ENCODE measurements at places on chromosomes 11 and 22.

GRCh38 chr22:48740086-48740730 is 1087.5 kb downstream of the BRD1 start:
- no peak for DNase-seq

DNA sequence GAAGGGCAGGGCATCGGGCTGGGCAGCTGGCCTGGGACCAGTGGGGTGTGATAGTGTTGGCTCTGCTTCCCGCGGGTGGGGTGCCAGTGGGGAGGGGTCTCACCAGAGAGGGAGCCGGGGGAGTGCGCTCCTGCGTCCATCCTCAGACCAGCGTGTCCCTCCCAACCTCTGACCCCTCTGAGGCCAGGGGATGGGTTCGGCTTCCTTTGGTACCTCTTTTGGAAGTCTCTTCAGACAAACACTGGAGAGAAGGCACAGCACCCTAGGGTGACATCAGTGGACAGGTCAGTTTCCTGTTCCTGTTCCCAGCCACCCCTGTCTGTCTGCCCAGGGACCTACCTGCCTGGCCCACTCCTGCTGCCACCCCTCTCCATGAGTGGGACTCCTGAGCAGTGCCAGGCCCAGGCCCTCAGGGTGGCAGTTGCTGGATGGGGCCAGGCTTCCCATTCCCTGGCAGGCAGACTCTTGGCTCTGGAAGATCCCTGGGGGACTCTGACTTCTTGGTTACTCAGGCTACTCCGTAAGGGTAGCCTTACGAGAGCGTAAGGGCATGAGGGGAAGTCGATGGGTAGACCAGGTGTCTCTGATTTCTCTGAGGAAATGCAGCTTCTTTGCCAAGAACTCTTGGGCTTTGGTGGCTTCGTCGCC is 2.6 kb downstream of the TAGLN start:
- no peak for DNase-seq

DNA sequence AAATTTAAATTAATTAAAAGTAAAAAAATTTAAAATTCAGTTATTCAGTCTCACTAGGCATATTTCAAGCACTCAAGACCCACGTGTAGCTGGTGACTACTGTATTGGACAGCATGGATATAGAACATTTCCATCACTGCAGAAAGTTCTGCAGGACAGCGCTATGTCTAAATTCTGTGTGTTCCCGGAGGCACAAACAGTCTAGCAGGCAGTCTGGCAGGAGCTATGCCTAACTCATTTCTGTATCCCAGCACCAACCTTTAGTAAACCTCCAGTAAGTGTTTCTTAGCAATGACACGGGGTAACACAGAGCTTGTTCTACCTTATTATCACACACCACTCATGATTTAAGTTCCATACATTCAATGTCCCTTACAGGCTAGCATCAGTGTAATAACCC is 48.5 kb downstream of the FAM168A start:
- DNase-seq: no peak

DNA sequence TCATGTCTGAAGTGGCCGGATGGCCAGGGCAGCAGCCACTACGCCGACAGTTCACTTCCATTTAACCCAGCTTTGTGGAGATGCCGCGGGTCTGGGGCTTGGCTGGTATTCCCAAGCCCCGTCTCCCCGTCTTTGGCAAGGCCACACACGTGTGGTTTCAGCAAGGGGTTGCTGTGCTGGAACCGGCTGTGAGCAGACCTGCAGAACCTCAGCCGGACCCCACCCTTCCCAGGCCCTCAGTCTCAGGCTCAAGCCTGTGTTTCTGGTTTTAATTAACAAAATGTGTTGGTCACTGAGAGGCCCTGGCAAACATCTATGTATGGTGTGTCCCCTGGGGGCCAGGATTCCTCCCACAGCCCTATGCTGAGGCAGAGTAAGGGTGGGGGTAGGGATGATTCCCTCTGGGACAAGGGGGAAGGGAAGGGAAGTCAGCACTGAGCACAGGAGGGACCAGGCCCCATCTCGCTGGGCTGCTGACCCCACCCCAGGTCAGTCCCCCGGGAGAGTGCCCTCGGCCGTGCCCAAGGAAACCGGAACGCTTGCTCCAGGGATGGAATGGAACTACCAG is 9.3 kb downstream of the OSBPL5 start:
- no peak for DNase-seq

DNA sequence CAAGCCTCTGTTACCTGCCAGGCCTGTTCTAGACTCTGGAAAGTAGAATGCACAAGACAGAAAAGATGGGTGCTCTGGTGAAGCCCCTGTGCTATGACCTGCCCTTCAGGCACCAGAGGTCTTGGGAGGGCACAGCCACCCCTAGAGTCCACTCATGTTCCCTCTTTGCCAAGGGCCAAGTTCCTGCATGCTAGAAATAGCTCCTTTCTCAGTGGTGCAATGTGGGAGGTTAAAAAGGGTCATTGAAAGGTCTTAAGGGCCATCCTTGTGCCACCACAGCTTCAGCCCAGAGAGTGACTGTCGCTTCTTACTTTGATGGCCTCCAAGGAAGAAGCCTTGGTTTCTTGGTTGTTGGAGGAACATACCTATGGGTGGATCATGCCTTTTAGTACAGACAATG is 84.6 kb upstream of the PARVA start:
- no peak for DNase-seq

GRCh38 chr22:27682437-27682836 is 119.1 kb downstream of the MN1 start:
- DNase-seq: no peak

- DNase-seq: no peak
Observed at GRCh38 chr11:117795638-117796455, 1.2 kb downstream of the DSCAML1 start.

DNA sequence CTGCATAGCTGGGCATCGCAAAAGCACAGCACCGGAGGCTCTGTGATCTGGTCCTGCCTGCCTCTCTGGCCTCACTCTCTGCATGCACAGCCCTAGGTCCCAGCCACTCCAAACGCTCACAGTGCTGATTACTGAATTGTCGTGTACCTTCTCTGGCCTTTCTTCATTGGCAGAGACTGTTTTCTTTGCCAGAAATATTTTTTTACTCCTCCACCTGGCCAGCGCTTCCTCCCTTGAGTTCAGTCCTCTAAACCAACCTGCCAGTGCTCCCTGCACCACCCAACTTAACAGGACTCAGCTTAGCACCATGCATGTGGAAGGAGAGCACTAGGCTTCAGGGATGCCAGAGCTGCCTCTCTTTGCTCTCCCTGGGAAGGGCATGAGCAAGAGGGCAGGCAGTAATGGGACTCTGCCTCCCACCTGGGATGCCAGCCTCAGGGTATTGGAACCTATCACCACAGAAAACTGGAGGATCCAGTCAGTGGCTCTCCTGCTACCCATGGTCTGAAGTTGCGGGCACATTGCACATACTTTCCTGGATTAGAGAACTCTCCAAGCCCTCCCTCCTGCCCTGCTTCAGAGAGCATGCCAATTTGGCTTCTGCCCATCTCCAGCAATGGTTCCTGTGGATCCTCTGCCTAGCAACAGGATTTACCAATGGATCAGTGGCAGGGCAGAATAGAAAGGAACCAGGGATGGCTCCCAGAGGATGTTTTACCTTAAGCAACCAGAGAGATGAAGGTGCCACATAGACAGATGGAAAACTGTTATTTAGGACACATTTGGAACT is 37.0 kb upstream of the GNAZ start:
- DNase-seq: no peak

GRCh38 chr11:70314730-70315129 is 44.2 kb downstream of the PPFIA1 start:
- DNase-seq: no peak

DNA sequence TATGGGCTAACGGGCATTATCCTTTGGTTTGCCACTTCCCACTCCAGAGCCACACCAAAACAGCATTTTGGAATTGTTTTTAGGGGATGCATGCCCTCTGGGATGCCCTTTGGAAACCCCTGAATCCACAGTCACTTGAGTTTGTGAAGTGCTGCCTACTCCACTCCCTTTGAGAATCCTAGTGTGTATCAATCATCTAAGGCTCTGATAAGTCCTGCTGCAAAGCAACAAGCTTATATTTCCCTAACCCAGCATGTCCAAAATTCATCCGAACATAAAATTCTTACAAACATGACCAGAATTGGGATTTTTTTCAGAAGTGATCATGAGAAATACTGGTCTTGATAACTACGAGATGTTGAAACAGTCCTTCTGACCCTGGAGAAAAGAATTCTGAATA is 387.9 kb downstream of the MN1 start:
- no peak for DNase-seq

DNA sequence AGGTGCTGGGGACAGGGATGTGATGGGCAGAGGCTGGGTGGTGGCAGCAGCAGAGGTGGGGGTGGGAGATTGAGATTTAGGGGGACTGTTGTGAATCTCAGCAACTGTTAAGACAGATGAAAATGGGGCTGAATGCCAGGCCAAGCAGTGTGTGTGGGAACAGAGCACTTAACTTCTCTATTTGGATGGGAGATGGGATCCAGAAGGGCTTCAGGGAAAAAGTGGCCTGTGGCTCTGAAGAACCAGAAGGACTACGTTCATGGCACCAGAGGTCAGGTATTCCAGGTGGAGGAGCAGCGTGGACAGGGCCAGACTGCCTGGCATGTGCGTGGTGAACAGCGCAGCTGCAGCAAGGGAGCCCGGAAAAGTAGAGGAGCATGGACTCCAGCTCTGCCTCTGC is 82.6 kb upstream of the SYT13 start:
- DNase-seq: no peak

- no peak for DNase-seq
Observed at GRCh38 chr11:74005721-74006517, 3.0 kb downstream of the UCP3 start.

- no peak for DNase-seq
Observed at GRCh38 chr11:35525501-35526175, at the start of gene PAMR1. PAMR1 (minus strand) TSS chr11:35525616; CDS start chr11:35525585, 31 bp downstream.

- DNase-seq: no peak
Observed at GRCh38 chr11:76604626-76605241, 65.8 kb downstream of the LRRC32 start.

DNA sequence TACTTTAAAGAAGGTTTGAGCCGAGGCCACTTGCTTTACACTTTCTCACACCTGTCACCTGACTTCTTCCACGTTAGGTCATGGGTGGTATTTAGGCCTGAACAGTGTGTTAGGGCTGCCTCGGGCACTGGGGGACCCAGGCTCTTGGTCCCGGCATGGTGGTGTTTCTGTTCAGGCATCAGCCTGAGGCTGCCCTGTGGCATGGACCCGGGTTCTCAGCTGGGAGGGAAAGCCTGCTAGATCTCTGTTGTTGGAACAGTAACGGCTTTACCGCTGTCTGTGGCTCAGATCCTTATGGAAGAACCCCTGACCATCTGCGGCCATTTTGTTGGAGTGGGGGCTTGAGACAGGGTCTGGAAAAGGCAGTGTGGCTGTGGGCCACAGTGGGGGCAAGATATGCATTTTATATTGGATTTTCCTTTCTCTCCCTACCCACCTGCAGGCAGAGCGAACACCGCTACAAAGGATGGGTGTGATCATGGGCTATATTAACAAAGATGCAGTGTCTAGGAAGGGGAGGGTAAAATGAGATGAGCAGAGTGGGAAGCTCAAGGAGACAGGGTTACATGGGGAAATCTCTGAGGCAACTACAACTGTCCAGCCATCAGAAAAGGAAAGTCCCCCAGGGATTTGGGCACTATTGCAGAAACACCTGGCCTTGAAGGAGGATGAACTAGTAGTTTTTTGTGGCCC is 1.6 kb upstream of the KCNJ11 start:
- no peak for DNase-seq

DNA sequence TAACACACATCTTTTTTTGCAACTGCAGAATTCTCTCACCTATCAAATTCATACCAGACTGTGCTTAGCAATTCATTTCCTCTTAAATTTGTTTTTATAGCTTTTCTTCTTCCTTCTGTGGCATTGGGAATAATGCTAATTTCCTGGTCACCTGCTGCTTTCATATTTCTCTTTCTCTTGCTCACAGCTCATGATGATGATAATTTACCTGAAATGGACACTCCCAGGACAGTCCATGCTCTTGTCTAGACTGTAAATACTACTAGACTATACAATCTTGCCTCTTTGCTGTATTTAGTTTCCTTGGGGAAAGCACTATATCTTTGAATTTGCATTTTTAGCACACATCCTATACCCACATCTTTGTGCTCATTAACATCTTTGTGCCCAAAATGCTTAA is 15.5 kb downstream of the CASP5 start:
- DNase-seq: no peak

DNA sequence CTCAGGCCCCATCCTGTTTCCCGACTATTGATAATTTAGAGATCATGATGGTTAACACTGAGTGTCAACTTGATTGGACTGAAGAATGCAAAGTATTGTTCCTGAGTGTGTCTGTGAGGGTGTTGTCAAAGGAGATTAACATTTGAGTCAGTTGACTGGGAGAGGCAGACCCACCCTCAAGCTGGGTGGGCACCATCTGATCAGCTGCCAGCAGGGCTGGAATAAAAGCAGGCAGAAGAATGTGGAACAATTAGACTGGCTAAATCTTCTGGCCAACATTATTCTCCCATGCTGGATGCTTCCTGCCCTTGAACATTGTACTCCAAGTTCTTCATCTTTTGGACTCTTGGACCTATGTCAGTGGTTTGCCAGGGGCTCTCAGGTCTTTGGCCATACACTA is 1170.0 kb upstream of the CNTN5 start:
- no peak for DNase-seq

DNA sequence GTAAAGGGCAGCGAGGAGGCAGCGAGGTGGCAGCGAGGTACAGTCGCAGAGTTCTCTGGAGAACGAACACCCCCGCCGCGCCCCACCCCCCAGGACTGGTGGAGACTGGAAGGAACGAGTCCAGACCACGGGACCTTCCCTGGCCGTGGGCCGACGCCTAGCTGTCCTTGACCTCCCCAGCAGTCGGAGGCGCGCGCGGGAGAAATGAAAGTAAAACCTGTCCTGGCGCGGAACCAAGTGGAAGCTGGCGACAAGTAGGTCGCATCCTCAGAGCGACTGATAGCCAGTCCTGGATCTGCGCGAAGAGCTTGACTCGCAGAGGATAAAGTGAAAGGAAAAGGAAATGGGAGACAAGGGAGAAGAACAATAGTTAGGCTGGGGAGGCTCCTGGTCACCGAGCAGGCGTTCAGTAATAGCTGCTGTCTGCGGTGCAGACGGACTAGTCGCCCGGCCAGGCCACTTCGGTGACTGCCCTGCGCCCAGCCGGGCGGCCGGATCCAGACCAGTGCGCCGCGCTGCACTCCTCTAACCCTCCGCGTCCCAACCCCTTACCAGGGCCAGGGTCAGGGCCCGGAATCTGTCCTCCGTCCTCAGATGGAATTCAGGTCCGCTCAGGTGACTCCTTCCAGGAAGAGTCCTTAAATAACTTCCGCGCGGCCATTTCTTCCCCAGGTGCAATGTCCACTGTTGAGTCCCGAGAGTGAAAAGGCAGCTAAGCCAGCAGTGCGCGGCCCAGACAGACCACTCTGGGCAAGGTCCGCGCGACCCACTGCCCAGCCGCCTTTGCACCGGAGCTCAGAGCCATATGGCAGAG is 1.9 kb upstream of the ADM start:
- no peak for DNase-seq

All from stimulated activated CD8-positive, alpha-beta memory T cell treated with anti-CD3 and anti-CD28 coated beads, Interleukin-15, amount 100 ng/mL, for 48 hours (primary cell).